CD4-positive, alpha-beta T cell treated with Interleukin-1 beta for 1 hour (primary cell): ENCODE measurements at places on chromosomes 3 and 15.

DNA sequence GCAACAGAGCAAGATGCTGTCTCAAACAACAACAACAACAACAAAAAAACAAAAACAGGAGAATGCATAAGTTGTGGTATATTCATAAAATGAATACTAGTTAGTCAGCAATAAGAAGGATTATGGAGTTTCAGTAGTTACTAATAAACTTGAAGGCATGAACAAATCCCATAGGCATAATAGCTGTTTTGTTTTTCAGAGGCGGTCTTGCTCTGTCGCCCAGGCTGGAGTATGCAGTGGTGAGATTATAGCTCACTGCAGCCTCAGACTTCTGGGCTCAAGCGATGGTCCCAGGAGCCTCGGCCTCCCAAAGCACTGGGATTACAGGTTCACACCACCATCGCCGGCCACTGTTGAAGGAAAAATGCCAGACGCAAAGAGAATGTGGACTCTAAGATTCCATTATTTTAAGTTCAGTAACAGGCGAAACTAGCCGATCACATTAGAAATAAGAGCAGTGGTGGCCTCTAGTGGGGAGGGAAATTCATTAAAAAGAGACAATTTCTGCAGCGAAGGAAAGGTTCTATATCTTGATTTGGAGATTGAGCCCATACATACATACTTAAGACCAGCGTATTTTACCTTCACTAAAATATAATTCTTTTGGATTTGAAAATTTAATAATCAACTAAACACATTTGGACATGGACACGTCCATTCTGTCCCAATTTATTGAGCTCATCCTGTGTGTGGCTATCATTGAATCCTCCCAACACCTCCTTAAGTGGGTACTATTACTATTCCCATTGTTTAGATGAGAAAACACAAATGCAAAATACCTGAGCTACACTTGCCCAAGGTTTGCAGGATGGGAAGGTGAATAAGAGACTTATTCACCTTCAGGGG is 27.4 kb upstream of the HDAC11 start:
- DNase-seq, result peak; percentile 28

DNA sequence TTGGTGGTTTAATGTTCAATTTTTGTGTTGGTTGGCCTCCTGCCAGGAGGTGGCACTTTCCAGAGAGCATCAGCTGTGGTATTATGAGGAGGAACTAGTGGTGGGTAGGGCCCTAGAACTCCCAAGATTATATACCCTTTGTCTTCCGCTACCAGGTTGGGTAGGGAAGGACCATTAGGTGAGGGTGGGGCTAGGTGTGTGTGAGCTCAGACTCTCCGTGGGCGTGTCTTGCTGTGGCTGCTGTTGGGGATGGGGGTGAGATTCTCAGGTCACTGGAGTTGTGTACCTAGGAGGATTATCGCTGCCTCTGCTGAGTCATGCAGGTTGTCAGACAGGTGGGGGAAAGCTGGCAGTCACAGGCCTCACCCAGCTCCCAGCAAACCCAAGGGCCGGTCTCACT is 187.1 kb downstream of the DPH6 start:
- DNase-seq, result no peak

- no peak for DNase-seq
Observed at GRCh38 chr15:66713843-66714508, 11.9 kb downstream of the SMAD6 start.

- DNase-seq, result no peak
Observed at GRCh38 chr3:87191641-87192040, 35.5 kb upstream of the CHMP2B start.

GRCh38 chr3:62451211-62451887 is 78.0 kb upstream of the FEZF2 start:
- no peak for DNase-seq

GRCh38 chr15:33778852-33779251 is 189.4 kb upstream of the CHRM5 start:
- no peak for DNase-seq

GRCh38 chr15:90419738-90420406 is 31.8 kb downstream of the IQGAP1 start:
- no peak for DNase-seq

- no peak for DNase-seq
Observed at GRCh38 chr3:181887685-181888084, 176.0 kb downstream of the SOX2 start.

GRCh38 chr15:71508081-71508682 is 302.2 kb upstream of the NR2E3 start:
- no peak for DNase-seq

DNA sequence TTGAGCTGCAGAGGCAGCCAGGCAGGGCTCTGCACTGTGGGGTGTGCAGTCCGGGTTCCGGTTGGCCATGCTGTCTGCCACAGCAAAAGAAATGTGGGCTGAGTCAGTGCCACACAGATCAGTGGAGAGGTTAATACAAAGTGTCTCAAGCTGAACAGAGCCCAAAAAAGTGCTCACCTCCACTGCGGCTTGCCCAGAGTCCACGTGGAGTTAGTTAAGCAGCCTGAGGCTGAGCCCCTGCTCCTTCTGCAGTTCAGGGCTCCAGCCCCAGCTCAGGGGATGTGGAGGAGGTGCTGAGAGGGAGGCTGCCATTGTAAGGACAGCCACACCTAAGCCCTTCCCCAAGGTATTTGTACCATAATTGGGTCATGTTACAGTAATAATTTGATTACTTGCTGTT is 85.3 kb downstream of the LRRK1 start:
- no peak for DNase-seq

DNA sequence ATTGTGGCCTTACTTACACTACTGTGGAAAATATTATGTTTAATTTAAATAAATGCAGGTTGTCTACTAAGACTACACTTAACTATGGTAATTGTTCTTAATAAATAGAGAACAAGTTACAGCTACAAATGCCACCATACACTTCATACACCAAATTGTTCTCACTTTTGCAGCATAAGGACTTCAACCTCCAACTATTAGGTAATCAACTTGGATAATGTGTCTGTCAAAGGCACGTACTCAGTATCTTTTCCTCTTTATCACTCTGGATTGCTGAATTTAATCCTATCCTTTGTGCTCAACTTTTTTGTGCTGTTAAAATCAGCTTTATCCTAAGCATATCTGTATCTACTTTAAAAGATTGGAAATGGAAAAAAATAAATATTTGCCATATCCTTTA is 41.6 kb upstream of the TMEM87A start:
- no peak for DNase-seq

- no peak for DNase-seq
Observed at GRCh38 chr3:9088441-9089353, 125.4 kb upstream of the RAD18 start.

- DNase-seq, result no peak
Observed at GRCh38 chr15:68749793-68750192, 70.9 kb downstream of the ANP32A start.

DNA sequence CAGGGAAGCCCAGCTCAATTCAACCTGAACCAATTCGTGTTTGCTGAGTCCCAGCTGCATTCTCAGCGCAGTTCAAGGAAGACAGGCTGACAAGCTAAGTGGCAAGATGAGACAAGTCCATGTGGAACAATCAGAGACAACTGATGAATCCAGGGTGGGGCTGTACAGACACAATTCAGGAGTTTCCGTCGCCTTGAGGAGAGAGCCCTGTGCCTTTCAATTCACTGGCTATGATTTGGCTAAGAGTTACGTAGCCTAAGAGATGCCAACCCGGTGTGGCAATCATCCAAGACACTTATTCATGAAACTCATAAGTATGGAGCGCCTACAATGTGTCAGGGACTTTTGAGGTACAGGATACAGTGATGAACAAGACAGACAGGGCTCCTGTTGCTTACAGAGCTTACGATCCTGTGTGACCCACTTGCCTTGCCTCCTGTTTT is 15.5 kb upstream of the ZBED2 start:
- no peak for DNase-seq

DNA sequence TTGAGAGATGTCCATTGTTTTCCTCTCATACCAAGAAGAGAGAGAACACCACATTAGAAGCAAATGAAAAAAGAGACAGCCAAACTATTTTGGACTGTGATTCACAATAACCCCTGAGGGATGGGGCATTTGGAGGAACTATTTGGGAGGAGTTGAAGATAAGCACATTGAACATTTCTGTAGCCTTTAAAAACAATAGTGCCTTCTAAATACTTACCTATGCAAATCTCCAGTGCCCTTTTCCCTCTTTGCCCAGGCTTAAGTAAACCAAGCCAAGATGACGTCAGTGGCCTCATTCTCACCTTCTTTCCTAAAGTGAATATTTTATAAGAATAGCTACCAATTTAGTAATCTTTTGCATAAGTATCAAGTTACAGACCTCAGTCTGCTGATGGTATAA is 89.7 kb upstream of the COL8A1 start:
- no peak for DNase-seq

- DNase-seq, result no peak
Observed at GRCh38 chr3:112822064-112823055, 24.3 kb downstream of the CD200R1L start.

GRCh38 chr3:129727707-129728106 is 121.2 kb upstream of the PLXND1 start:
- no peak for DNase-seq

GRCh38 chr3:12558706-12559105 is 1.8 kb downstream of the MKRN2 start:
- DNase-seq, result no peak
